ENCODE measurements at places on chromosomes 4 and X. TPM values are rescaled to one million over a fixed set of nuclear protein-coding genes. Genes with fewer than 3 reads are reported as not detected.

The PCDH19 gene
- 2.1 TPM for total RNA-seq

The OFD1 gene
- total RNA-seq, result 22.8 TPM

GRCh38 chr4:60617731-60618130 is 582.4 kb upstream of the ADGRL3 start:
- no peak for DNase-seq

The TGIF2LX gene
- not detected for total RNA-seq

DNA sequence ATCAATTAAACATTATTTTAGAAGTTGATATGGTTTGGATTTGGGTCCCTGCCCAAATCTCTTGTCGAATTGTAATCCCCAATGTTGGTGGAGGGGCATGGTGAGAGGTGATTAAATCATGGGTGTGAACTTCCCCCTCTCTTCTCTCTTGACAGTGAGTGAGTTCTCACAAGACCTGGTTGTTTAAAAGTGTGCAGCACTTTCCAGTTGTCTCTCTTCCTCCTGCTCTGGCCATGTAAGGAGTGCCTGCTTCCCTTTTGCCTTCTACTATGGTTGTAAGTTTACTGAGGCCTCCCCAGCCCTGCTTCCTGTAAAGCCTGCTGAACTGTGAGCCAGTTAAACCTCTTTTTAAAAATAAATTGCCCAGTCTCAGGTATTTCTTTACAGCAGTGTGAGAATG is 141.4 kb downstream of the GALNTL6 start:
- DNase-seq, result no peak

The SPANXA1 gene
- not detected for total RNA-seq

DNA sequence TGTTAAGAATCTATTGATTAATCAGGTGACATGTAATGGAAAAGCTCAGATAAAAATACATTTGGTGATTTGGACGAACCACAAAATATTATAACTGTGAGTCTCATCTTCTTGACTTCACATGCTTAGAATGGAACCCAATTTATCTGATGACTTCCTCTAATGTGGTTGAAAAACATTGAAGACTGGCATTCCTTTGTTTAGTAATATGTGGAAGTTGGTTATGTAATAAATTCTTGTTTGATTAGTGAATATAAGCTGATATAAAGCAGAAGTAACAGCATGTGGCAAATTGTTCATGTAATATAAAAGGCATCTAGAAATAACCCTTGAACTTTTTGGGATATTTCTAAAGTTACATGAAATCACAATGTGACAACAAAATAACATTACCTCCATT is 9.7 kb downstream of the GIMD1 start:
- DNase-seq, result no peak

DNA sequence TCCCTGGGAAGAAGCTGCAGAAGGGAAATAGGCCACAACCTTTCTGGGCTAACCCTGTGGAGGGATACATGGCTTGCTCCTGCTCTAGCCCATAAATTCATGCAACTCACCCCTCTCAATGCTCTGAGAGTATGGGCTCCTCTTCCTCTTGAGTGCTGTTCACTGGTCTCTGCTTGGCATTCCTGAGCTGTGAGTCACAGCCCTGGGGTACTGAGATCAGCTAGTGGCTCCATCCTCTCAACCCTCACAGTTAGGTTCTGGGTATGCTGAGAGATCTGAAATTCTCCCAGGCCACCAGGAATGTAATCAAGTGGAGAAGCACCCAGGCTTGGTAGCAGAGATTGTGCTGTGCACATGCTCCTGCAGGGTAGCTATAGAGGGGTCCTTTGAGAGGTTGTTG is 60.6 kb upstream of the SPANXN2 start:
- DNase-seq, result no peak
